ENCODE measurements at places on chromosomes 11 and 22. TPM values are rescaled to one million over a fixed set of nuclear protein-coding genes. Genes with fewer than 3 reads are reported as not detected.

DNA sequence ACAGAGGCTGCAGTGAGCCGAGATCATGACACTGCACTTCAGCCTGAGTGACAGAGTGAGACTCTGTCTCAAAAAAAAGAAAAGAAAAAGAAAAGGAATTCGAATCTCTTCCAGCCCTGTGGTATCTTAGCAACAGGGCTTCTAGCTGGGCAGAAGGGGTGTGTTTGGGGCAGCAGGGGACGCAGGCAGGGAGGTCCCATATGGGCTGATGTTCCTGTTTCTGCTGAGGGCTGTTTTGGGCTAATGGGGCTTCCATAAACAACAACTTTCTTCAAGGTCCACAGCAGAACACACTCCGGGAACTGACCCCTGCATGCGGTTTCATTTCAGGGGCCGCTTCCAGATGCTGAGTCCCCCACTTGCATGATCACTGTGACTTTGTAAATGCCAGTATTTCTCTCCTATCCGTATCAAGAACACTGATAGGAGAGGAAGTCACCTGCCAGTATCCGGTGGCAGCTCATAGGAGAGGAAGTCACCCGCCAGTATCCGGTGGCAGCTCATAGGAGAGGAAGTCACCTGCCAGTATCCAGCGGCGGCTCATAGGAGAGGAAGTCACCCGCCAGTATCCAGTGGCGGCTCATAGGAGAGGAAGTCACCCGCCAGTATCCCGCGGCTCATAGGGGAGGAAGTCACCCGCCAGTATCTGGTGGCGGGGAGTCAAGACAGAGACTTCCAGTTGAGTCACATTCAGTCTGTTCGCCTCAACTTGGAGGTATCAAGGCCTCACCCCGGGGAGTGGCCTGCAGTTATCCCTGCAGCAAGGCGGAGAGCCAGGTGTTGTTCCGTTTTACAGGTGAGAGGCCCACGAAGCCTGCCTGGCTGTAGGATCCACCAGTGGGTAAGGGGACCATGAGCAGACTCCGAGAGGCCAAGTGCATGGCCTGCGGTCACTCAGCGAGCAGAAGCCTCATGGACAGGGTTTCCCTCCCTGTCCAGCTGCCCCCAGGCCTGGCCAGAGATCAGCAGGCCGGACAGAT lies 8.3 kb upstream of the FGF19 start:
- DNase-seq = no peak

The SHISA8 gene
- total RNA-seq = not detected

The PIH1D2 gene
- total RNA-seq = not detected

The KCNQ1OT1 gene
- total RNA-seq = 1.5 TPM

The OR51A7 gene
- total RNA-seq = not detected
